ENCODE measurements at places on chromosomes 3 and 15.

GRCh38 chr15:88391700-88392099 is 75.5 kb downstream of the MRPL46 start:
- DNase-seq, result no peak

DNA sequence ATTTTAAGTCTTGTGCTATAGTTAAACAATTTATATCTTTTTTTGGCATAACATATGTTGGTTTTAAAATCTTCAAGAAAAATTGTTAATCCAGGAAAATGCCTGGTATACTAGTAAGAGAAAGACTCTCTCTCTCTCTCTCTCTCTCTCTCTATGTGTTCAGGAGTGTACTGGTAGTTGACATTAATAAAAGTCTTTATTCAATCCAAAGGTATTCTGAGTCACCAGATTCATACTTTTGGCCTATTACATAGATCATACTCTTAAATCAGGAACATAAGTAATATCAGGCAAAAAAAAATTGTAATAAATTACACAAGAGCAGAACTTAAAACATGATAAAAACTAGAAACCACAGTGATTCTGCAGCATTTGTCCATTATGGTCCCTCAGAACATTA is 70.2 kb downstream of the TFG start:
- no peak for DNase-seq

GRCh38 chr15:70063261-70063925 is 34.3 kb downstream of the TLE3 start:
- DNase-seq, result no peak

DNA sequence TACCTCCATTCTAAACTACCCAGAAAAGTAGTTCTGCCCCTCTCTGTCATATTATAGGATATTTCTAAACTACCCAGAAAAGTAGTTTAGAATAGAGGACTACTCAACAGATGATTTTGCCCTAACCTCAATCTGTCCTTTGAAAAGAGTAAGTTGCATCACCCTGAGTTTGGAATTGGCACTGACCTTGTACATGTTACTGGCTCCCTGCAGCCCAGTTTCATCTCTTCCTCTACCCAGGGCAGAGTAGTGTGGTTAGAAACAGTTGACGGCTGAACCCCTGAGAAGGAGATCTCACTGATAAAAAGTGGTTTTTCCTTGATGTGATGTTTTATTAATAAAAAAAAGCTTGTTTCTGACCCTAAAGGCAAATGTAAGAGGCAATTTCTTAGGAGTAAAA is 340.5 kb upstream of the NECTIN3 start:
- DNase-seq, result no peak

DNA sequence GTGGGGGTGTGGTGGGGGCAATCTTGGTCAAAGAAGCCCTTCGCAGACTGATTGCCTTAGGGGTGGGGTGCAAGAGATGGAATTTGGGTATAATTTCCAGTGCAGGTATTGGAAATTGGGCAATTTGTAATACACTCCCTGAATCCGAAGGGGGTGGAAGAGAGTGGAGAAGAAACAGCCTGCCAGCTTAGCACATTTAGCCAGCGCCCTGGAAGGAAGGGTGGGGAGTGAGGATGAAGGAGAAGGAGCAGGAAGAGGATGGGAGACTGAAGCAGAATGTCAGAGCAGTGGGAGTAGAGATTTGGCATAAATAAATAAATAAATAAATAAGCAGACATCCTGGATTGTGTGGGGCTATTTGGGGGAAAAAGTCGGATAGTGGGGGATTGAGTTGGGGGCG is 1.6 kb downstream of the GAP43 start:
- DNase-seq, result no peak

DNA sequence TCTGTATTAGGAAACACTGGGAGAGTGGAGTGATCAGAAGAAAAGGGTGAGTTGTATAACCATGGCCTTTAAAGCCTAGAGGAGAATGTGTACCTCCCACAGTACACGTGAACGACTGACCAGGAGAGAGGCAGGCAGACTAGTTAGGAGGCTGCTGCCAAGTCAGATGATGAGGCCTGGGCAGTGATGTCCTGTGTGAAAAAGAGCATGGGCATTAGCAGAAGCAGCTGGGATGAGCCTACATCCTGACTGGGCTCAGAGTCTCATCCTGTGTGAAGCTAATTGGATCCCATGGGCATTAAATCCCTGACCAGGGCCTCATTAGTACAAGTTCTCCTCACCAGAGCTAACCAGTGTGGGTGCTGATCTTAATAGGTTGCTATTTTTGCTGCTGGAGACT is 89.1 kb upstream of the SLC2A2 start:
- no peak for DNase-seq

DNA sequence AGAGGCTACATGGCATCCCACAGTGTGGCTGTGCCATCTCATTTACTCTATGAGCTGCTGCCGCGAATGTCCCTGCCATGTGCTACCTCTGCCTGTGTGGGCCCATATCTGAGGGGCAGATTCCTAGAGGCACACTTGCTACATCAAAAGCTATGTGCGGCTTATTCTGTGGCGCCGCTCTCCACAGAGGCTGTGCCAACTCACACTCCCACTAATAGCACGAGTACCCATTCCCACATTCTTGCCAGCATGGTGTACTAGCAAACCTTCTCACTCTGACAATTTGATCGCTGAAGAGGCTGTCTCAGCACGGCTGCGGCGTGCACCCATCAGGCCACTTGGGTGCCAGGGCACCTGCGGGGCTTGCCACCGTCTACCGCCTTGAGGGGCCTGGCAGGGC is 31.2 kb upstream of the MUSTN1 start:
- no peak for DNase-seq

DNA sequence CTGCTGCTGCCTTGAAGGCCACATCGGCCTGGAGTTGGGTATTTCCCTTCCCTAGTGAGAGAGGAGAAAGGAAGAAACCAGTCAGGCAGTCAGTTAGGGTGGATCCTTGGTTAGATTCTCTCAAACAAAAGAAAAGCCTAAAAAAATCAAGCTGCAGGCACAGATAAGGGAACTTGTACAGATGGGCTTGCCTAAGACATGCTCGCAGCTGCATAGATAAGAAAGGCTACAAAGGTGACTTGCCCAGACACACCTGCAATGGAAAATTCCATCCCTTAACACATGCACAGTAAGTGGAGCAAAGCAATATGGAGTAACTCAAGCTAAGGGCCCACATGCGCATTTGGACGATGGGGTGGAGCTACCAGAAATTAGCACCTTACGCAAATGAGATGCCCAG is 199.7 kb upstream of the ARPP21 start:
- DNase-seq, result no peak

GRCh38 chr15:35397027-35397426 is 148.9 kb downstream of the DPH6 start:
- no peak for DNase-seq

DNA sequence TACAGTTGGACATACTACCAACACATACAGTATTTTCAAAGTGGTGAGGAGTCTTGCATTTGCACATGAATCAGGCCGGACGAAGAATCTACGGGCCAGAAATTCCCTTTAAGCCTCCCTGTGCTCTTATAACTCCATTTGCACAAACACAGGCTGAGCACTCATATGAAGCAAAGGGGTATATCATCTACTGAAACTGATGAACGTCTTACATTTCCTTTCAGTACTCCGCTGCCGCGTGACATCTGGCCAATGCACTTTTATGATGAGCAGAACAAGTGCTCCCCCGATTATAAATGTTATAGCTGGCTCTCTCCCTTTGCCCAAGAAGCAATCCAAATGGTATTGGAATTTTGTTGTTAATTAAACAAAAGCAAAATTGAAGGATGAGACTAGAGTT is 110.3 kb upstream of the ICE2 start:
- no peak for DNase-seq

- no peak for DNase-seq
Observed at GRCh38 chr3:175307642-175308041, 448.5 kb downstream of the NAALADL2 start.

GRCh38 chr3:111373861-111374260 is 168.1 kb upstream of the CD96 start:
- no peak for DNase-seq

DNA sequence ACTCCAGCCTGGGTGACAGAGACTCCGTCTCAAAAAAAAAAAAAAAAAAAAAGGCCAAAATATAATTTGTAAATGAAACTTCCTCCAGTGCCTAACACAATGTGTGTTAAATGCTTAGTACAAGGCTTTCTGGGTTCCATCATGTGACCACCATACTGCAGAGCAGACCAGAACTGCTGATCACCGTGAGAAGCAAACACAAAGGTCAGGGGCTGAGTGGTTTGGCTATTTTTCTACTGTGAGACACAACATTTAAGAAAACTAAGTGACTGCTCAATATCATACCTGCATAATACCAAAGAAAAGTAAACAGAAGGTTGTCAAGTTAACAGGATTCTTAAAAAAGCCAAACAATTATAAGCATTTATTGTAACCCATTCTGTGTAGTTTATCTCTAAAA is 13.2 kb downstream of the ABCC5 start:
- no peak for DNase-seq

All from esophagus squamous epithelium (tissue), 5 donors.